ENCODE measurements at places on chromosomes 1 and 21. TPM values are rescaled to one million over a fixed set of nuclear protein-coding genes. Genes with fewer than 3 reads are reported as not detected.

- DNase-seq = no peak
Observed at GRCh38 chr1:5379176-5379759, 613.0 kb downstream of the NPHP4 start.

- peak; percentile 27 for DNase-seq
Observed at GRCh38 chr1:198007687-198008607, 90.8 kb downstream of the LHX9 start.

GRCh38 chr1:26771285-26771642 lies 16.5 kb upstream of the PIGV start:
- no peak for DNase-seq

- no peak for DNase-seq
Observed at GRCh38 chr1:232883992-232884661, 66.3 kb upstream of the NTPCR start.

DNA sequence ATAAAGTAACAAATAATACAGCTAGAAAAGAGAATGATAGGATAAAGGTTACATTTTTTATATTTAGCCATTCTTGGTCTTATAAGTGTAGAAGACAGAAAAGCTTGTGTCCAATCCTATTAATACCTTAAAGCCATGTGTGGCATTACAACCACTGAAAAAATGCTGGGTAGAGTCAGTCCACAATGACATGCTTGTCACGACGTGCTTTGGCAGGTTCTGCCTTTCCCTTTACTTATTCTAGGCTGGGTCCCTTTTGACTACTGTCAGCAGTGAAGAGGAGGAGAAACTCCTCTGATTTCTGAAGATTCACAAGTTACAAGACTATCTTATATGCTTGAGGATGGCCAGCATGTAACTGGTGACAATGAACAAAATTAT lies 14.6 kb upstream of the AIM2 start:
- DNase-seq = no peak

Gene STUM
- total RNA-seq = 0.86 TPM

Gene CAPN8
- total RNA-seq = 35.6 TPM

All from mucosa of gallbladder (tissue), 1 donor.